Hematopoietic multipotent progenitor cell treated with erythropoietin and hydrocortisone succinate and interleukin-3 and kit ligand, for 17 days (in vitro differentiated cells): ENCODE measurements at places on chromosomes 2 and 18.

DNA sequence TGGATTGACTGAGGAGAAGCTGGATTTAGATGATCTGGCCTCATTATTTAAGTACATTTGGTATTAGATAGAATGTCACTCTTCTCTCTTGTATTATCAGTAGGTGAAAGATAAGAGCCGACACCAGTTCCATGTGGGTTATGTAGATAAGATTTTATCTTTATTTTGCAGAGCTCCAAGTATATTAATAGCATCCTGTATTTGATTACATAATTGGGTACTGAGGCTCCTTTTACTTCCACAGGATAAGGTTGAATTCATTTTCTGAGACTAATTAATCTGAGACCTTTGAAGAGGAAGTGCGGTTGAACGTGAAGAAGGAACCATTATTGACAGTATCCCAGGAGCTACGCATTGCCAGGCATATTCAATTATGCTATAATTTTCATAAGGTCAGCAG is 32.8 kb upstream of the CD226 start:
- DNase-seq = no peak

GRCh38 chr2:41495050-41495449 is 552.8 kb upstream of the PKDCC start:
- DNase-seq = no peak

GRCh38 chr2:240196716-240197461 is 56.4 kb upstream of the OTOS start:
- no peak for DNase-seq

DNA sequence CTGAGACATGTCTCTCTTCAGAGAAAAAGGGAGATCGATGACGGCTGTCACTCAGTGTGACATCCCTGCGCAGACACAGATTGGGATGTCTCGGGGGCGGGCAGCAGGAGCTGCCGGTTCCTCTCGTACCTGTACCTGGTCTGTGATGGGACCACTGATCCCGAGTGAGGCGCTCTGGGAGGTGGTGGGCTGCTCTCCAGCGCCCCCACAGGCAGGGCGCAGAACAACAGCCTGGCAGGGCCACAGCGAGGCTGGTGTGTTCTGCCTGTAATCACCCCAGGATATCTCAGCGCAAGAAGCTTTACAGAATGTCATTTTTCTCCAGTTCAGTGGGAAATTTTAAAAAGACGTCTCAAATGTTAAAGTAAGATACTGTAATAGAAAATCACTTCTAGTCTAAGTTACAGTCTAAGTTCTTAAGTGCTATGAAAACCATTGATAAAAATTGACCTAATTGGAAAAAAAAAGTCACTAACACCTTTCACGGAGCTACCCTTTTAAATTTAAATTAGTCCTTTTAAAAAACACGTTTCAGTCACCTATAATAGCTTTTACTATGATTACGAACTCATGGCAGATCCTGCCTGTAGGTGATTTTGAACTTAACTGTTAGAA is 189.8 kb downstream of the SNTG2 start:
- peak; percentile 24 for DNase-seq

GRCh38 chr2:71906357-71906973 is 241.2 kb downstream of the CYP26B1 start:
- DNase-seq = no peak

DNA sequence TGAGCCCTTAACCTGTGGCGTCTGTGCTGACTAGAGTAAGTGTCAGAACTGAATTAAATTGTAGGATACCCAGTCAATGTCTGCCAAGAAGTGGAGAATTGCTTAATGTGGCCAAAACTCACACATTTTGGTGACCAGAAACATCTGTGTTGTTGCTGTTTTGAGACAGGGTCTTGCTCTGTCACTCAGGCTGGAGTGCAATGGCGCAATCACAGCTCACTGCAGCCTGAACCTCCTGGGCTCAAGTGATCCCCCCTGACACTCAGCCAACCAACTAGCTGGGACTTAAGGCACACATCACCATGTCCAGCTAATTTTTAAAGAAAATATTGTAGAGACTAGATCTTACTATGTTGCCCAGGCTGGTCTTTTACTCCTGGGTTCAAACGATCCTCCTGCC is 34.4 kb upstream of the RTN4 start:
- DNase-seq = no peak

DNA sequence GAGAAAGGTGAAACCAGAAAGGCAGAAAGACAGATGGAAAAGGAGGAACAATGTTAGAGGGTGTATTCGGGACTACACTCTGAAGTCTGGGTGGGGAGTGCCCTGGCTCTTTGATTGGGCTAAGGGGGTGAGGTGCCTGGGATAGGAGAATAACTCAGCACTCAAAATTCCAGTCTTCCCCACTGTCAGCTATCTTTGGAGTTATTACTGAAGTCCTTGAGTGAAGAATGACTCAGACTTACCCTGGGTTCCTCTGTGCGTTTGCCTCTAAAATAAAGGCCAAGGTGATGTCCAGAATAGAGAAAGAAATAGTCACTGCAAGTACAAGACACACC is 151.8 kb upstream of the SERPINE2 start:
- DNase-seq = no peak

GRCh38 chr2:239732666-239733010 is 292.5 kb downstream of the NDUFA10 start:
- no peak for DNase-seq

DNA sequence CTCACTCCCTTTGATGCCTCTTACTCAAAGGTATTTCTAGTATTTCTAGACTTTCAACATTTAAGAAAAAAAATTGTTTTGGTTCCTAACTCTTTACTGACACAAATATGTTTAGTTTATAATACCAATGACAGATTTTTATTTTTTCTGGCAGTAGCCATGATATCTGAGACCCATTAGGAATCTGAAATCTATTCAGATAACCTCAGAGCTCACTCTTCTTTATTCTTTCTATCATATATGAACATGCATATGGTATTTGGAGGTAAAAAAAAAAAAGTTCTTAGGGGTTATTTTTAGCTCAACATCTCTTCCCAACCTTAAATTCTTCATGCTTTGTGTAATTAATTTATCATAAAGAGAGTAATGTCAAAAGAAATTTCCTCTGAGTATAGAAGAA is 465.5 kb downstream of the CDH2 start:
- DNase-seq = no peak

- no peak for DNase-seq
Measured at GRCh38 chr18:35190948-35191697, 49.7 kb upstream of the ZNF397 start.

DNA sequence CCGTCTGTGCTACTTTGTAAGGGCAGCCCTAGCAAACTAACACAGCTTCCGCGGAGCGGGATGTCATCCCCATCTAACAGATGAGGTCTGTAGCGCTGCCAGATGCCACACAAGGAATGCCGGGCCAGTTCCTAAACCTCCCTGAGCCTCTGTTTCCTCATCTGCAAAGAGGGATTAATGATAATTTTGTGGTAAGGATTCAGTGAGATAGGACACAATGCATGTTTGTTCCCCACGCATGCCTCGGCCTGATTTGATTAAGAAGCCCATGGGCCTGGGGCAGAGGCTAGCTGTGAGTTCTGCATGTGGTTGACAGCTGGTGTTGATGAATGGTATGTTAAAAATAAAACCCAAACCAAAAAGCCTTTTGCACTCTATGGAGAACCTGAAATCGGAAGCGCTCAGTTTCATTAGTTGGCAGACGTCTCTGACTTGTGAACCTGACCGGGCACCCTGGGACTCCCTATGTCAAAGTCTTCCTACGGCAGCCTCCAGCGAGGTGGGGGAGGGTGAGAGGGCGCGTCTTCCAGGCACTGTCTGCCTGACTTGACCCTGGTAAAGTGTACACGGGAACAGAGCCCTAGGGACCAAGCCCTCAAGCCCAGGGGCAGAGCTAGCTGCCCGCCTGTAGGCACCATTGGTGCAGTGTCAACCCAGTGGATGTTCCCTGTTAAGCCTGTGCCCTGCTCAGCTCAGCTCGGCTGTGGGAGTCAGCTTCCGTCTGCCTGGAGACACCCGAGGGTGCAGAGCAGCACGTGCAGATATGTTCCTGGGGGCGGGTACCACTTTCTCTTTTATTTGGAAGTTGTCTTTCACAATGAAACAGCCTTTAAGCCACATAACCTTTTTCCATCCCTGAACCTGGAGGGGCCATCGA is 14.8 kb upstream of the INHBB start:
- no peak for DNase-seq

- DNase-seq = no peak
Measured at GRCh38 chr2:148531669-148532428, 112.7 kb upstream of the EPC2 start.

DNA sequence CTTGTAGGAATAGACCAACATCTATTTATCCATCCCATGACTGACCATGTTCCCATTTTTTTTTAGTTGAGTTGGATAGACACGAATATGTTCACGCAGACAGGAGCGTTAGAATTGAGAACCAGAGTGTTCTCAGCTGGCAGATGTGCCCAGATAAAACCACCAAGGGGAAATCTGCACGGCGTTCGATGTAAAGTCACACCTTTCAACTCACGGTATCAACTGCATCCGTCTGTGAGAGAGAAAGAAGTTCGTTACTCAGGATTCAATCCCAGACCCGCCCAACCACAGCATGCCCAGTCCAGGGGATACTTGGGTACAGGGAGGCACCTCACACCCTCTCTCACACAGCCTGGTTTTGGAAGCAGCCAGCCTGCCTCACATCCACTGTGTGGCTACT is 26.1 kb downstream of the MAL start:
- DNase-seq = peak; percentile 9

- no peak for DNase-seq
Measured at GRCh38 chr18:74598350-74599001, 806 bp downstream of the ZNF407 start.

- DNase-seq = no peak
Measured at GRCh38 chr2:160175169-160176134, 24.6 kb downstream of the ITGB6 start.

- DNase-seq = no peak
Measured at GRCh38 chr2:66443979-66444861, 9.3 kb downstream of the MEIS1 start.

- DNase-seq = no peak
Measured at GRCh38 chr2:241853651-241854341, 4.9 kb downstream of the PDCD1 start.

DNA sequence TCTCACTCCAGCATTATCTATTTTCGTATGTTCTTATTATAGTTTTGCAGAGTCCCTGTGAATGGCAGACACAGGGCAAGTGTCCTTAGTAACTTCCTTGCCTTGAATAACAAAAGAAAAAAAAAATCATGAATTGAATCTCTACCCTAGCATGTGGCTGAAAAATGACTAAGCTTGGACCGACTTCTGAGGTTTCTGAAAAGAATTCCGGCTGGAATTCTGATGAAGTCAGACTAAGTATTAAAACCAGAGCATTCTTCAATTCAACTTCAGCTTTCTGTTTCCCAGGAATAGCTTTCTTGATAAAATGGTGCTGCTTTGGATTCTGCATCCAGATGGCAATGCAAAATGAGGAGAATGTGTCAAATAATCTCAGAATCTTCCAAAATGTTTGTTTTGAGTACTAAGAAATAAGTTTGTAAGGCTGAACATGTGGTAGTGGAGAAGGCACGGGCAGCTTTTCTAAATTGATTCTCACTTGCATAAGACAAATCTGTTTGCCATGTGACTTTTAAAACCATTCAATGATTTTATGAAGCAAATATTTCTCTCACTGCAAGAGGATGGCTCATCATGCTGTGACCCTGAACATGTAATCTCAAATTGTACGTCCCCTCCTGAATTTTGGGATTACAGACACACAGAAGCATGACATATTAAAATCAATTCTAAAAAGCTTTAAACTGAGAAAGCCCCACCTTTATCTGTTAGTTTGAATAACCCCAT is 1462.8 kb upstream of the LRRTM1 start:
- no peak for DNase-seq

GRCh38 chr2:144015655-144016245 is 504.2 kb downstream of the ZEB2 start:
- no peak for DNase-seq

- no peak for DNase-seq
Measured at GRCh38 chr18:56286775-56287325, 351.5 kb downstream of the TXNL1 start.

- no peak for DNase-seq
Measured at GRCh38 chr2:207291625-207292252, 126.0 kb upstream of the KLF7 start.

- DNase-seq = peak; percentile 53
Measured at GRCh38 chr2:207692206-207693065, 19.0 kb upstream of the CCNYL1 start.

DNA sequence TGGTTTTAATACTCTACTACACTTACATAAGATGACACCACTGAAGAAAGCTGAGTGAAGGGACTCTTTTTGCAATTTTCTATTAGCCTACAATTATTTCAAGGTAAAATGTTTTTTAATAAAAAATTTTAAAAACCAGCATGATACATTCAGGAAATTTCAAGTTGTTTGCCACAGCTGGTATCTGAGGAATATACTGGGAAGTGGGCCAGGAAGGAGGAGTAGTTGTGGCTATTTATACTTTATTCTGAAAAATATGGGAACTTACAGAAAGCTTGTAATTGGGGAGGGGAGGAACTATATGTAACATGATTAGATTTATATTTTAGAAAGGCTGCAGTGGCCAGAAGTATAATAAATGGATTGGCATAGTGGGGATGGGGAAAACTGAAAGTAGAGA is 40.8 kb downstream of the WDR35 start:
- no peak for DNase-seq

DNA sequence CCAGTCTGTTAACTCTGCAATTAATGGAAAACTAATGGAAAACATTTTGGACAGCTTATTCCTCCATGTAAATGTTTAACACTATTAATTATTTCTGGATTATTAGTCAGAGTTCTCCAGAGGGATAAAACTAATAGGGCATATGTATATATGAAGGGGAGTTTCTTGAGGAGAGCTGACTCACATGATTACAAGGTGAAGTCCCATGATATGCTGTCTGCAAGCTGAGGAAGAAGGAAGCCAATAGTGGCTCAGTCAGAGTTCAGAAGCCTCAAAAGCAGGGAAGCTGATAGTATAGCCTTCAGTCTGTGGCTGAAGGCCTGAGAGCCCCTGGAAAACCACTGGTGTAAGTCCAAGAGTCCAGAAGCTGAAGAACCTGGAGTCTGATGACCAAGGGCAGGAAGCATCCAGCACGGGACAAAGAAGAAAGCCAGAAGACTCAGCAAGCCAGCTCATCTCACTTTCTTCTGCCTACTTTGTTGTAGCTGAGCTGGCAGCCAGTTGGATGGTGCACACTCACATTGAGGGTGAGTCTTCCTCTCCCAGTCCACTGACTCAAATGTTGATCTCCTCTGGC is 136.0 kb downstream of the PTH2R start:
- DNase-seq = no peak

- no peak for DNase-seq
Measured at GRCh38 chr2:177073611-177074010, 139.0 kb upstream of the HNRNPA3 start.

DNA sequence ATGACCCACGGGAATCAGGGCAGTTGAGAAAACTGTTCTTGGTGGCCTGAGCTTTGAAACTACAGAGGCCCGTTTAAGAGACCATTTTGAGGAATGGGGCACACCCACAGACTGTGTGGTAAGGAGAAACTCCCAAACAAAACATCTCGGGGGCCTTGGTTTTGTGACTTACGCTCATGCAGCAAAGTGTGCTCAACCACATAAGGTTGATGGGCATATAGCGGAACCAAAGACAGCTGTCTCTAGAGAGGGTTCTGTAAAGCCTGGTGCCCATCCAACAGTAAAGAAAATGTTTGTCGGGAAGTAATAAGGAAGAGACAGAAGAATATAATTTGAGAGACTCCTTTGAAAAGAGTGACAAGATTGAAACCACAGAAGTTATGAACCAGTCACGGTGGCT is 5.4 kb downstream of the MRO start:
- DNase-seq = no peak

- DNase-seq = peak; percentile 43
Measured at GRCh38 chr2:27320958-27321543, 1.8 kb downstream of the MPV17 start.
